ENCODE measurements at places on chromosomes 13 and 19.

DNA sequence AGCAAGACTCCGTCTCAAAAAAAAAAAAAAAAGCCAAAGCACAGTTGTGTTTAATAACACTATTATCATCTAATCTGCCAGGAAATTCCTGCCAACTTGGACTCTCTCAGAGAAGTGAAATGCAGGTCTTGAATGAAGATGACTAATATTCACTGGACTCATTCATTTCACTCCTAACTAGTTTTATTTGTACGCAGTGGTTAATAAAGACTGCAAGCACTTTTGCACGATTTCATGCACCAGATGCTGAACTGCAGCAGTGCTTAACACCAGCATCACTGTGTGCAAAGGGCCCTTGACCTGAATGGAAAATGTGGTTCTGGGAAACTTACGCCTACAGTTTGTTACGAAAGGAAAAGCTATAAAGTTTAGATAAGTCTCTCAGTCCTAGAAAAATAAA lies 63.3 kb downstream of the DHRS12 start:
- DNase-seq: no peak

DNA sequence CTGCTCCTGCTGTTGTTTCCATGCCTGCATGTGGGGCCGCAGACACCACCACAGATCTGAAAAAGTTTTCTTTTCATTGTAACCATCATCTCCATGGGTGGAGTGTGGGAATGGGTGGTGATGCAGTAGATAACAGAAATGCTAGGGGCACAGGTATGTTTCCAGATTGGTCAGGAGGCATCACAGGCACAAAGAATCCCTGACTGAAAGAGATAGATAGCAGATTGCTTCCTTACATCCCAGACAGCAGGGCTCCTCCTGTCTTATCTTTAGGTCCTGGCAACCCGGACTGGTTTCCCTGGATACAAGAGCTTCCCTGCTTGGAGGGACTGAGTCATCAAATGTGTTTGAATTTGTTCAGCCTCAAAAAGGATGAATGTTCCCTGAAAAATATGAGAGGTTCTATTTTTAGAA lies 1937.6 kb downstream of the PCDH9 start:
- no peak for DNase-seq

- DNase-seq: no peak
Observed at GRCh38 chr19:36266375-36266961, 51.6 kb downstream of the ZNF146 start.

GRCh38 chr19:39839678-39840327 lies 5.8 kb upstream of the DYRK1B start:
- no peak for DNase-seq

- no peak for DNase-seq
Observed at GRCh38 chr19:37983153-37983552, 76.1 kb downstream of the SIPA1L3 start.

All from left hindlimb (tissue), 1 donor.